ENCODE measurements at places on chromosomes 5 and 9.

DNA sequence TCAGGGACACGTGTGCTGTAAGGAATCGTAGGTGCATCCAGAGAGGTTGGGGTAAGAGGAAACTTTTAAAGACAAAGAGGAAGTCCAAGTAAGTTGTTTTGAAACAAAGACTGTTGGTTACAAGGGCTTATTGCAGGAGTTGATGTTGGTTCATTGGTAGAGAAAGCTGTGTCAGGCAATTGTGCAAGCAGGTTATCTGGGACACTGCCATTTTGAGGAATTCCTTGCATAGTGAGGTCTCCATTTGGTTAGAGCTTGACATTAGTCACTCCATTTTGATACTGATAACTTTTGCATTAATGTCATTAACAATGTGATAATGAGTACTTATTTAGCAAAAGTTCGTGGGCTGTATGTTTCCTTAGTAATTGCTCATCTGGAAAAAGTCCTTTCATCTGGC lies 24.9 kb downstream of the CNOT6 start:
- DNase-seq, result no peak

DNA sequence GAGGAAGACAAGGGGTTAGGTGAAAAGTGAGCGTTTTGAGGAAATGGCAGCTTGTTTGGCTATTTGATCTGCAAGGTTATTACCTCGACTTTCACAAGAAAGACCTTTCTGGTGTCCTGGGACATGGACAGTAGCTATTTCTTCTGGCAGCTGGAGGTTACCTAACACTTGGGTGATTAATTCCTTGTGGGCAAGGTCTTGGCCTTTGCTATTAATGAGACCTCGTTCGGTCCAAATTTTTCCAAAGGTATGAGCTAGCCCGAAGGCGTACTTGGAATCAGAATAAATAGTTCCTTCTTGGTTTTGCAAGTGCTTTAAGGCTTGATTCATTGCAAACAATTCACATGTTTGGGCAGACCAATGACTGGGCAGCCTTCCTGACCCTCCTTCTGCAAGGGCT lies 4.9 kb downstream of the GTF3C5 start:
- DNase-seq, result no peak

DNA sequence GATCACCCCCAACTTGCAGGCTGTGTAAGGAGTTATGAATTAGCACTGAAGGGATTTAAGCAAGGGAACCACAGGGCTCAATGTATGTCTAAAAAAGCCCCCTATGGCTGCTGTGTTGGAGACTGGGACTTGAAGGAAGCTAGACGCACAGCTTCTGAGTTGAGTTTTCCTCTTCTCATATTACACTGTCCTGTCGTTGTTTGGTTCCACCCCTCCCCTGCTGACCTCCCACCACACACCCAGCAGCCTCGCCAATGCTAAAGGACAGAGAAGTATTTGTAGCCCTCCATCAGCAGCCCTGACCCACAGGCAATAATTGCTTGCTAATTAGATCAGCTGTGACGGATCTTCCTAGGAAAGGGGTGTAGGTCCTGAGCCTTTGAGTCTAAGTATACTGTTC lies 15.1 kb upstream of the CARTPT start:
- DNase-seq, result no peak

GRCh38 chr9:94563548-94563947 lies 8.7 kb downstream of the PCAT7 start:
- DNase-seq, result no peak

DNA sequence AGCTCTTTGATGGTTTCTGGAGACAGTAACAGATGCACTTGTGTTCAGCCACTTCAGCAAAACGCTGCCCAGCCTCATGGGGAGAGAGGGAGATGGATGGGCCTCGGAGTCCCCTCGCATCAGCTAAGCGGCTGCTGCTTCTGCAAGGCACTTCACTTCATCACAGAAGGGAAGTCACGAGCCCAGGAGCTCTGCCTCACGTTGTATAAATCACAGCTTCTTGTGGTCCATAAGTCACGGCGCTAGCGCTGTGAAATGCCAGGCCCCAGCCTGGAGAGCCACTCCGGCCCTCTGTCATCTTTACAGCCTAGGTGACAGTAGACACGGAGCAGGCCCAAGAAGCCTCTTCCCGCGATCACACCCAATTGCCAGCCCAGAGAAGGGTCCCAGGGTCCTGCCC lies 23.4 kb downstream of the DBH start:
- no peak for DNase-seq

- DNase-seq, result peak; percentile 4
Observed at GRCh38 chr9:15357050-15357653, 50.1 kb upstream of the TTC39B start.

DNA sequence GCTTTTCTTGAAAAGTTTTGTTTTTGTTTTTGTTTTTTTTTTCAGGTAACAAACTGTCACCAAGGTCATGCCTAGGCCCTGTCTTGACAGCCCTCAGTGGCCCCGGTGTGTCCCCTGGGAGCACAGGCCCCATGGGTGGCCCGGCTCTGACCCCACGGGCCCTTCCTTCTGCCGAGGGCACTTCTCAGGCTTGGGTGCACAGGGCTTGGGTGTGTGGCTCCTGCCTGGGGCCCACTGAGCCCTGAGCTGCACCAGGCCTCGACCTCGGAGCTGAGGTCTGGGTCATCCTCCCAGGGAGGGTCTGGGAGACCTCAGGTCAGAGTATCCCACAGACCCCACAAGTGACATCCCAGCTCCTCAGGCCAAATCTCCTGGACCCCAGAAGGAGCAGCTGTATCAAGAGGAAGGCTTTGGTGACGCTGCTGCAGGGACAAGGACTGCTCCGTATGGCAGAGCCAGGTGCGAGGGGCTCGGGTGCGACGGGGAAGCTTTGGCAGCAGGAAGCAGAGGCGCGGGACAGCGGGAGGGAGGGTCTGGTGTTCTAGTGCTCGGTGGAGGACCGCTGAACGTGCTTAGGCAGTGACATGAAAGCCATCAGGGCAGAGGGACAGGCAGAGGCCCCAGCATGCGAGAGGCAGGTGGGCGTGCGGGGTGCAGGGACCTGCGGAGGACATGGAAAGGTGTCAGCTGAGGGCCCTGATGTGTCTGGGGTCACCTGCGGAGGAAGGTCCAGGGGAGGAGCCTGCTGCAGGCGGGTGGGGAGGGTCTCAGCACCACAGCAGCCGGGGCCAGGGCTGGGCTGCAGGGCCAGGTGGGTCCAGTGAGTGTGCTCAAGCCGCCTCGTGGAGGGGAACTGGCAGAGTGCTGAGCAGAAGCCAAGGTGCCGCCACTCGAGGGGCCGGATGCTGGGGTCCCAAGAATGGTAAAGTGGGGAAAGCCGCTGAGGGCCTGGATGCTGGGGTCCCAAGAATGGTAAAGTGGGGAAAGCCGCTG lies 18.4 kb upstream of the SLC9A3 start:
- DNase-seq, result no peak

DNA sequence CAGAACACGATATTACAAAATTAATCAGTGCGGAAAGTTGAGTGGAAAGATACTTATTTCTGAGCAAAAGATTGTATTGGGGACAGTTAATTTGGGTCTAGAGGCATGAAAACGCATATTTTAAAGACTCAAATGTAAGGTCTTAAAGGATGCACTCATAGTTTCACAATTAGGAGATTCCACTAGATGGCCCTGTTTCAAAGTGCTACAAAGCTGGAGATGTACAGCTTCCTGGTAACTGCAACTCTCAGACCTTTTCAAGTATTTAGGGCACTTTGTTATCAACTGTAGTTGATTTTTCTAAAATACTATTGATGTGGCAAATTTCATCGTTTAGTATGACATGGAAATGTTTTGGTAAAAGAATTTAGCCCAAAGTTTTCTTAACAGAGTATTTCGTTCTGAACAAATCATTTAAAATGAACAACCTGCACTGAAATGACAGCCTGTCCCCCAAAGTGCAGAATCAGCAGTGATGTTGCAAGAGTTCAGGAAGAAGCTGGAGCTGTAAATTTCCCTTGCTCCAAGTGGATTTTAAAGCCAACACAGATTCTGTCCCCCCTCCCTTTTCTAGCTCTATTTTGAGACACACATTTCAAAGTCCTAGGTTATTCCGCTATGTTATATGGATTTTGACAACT lies 16.2 kb upstream of the NDUFB6 start:
- DNase-seq, result no peak

DNA sequence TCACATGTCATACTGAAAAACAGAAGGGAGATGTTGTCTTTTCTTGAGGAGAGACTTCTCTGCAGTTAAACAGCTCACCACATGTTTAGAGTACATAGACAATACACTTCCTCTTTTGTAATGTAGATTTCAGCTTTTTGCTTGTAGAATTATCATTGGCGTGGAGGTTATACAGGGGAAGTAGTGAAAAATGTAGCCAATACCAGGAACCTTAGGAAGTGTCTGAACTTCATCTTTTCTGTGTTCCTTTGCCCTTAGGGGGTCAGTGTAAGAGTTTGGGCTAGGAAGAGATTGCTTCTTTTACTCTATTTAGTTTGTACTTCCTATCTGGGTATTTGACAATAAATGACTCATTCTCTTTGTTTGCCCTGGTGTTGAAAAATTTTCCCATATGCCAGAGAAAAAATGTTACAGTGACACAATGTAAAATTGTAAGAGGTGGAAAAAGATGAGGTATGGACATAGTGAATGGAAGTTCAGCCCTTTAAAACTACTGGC lies 21.0 kb upstream of the CDKN2B start:
- no peak for DNase-seq

DNA sequence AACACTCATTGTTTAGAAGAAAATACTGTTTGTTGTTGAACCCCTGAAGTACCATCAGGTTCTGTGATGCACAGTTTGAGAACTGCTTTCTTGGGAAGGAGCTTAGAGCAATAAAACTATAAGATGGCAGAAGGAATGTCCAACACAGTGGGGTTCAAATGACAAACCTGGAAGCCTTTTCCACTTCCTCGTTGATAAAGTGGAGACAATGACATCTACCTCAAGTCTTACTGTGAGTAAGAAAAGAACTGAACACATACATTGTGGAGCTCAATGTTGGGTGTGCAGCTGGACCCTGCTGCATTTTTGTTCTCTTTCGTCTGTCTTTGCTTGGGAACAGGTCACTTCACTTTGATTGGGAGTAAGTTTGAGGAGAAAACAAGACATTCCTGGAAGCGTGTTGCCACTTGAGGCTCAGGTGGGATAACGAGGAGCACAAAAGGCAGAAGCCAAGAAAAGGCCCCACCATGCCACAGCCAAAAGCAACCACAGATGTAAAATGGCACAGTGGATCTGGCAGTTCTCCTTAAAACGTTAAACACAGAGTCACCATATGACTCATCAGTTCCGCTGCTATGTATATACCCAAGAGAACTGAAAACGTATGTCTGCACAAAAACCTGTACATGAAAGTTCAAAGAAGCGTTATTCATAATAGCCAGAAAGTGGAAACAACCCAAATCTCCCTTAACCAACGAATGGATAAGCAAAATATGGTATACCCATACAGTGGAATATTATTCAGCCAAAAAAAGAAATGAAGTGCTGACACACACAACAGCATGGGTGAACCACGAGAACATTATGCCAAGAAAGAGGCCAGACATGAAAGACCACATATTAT lies 42.9 kb upstream of the SUB1 start:
- no peak for DNase-seq

- no peak for DNase-seq
Observed at GRCh38 chr9:132006677-132007370, 72.8 kb downstream of the MED27 start.

- no peak for DNase-seq
Observed at GRCh38 chr9:123807251-123807650, 122.7 kb downstream of the DENND1A start.

DNA sequence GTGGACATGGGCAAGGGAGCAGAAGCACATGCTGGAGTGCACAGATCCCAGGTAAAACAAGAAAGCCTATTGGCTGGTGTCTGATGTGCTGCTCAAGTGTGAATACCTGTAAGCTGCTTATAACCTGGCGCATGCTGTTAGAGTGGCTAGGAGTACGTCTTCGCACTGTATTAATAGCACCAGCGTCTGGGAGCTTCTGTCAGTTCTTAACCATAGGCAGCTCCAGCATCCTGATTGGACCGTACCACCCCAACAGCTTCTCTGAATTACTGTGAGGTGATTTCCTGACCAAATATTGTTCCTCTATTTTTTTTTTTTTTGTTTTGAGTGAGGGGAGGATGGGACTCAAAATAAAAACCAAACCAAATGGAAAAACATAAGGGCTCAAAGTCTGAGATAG lies 987.6 kb downstream of the PTPRD start:
- DNase-seq, result no peak

DNA sequence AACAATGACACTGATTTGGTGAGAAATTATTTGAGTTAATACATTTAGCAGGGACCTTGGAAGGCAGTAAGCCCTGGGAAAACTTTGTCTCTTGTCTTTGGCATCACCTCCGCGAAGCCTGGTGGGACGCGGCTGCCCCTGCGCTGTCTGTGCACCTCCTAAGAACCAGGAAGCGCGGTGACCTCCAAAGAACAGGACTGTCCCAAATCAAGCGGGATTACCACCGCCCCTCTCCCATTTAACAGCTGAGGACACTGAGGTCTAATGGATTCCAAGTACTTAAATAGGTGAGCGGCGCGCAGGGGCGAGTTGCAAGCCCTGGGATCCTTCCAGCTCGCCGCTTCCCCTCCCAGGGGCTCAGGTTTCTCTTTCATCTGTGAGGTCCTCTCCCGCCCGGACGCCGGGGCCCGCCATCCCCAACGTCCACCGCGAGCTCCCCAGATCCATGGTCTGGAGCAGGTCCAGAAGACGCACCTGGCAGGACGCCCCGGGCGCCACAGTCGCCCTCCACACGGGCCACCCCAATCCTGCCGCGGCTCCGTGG lies 432 bp downstream of the STARD4 start:
- DNase-seq, result no peak

GRCh38 chr9:135903786-135904520 lies 3.4 kb downstream of the CAMSAP1 start:
- no peak for DNase-seq

- no peak for DNase-seq
Observed at GRCh38 chr5:136526791-136527190, 161.4 kb upstream of the TRPC7 start.

DNA sequence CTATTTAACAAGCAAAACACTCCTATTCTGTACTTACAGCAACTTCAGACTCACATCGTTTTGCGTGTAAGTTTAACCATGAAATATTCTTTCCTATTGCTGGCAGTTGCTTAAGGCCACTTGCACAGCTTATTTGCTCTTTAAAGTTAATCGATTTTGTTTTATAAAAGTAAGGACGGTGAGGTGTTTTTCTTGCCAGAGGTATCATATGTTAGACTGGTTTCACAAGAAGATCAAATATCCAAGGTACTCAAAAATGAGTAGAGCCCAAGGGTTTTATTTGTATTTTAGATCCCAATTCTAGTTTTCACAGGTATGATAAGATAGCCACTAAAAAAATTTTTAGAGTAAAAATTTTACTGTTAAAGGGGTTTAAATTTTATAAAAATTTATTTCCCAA lies 16.2 kb downstream of the CLINT1 start:
- no peak for DNase-seq

- DNase-seq, result no peak
Observed at GRCh38 chr9:70566066-70566465, 151.6 kb upstream of the KLF9 start.

DNA sequence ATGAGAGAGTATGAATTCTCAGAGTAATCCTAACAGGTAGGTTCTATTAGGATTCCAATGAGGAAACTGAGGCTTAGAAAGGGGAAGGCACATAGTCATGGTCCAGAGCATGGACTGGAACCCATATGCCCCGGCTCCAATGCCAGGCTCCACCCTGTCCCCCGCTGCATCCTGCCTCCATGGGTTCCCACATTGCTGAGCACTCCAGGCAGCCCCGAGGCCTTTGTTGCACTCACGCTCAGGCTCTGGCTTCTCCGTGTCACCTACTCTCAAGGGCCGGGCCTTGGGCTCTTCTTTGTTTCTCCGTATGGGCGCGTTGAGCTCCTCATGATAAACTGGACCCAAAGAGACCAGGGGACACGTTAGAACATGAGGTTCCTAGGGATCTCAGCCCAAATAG lies 5.0 kb upstream of the TOR1A start:
- no peak for DNase-seq

- DNase-seq, result no peak
Observed at GRCh38 chr9:35864695-35865255, 5.4 kb downstream of the OR13J1 start.

Data from stimulated activated naive CD4-positive, alpha-beta T cell treated with Interleukin-2 at 50 U/mL for 16 hours (primary cell).